ENCODE measurements at places on chromosomes 1 and 21.

DNA sequence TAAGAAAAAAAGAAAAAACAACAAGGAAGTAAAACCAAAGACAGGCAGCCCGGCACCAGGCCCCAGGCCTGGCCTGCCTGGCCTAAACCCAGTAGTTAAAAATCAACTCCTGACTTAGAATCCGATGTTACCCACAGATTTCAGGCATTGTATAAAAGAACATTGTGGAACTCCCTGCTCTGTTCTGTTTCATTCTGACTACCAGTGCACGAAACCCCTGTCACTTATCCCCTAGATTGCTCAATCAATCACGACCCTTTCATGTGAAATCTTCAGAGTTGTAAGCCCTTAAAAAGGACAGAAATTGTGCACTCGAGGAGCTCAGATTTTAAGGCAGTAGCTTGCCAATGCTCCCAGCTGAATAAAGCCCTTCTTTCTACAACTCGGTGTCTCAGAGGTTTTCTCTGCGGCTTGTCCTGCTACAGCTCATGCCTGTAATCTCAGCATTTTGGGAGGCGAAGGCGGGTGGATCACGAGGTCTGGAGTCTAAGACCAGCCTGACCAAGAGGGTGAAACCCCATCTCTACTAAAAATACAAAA, 15.6 kb upstream of the MYOCOS start:
- DNase-seq = no peak

DNA sequence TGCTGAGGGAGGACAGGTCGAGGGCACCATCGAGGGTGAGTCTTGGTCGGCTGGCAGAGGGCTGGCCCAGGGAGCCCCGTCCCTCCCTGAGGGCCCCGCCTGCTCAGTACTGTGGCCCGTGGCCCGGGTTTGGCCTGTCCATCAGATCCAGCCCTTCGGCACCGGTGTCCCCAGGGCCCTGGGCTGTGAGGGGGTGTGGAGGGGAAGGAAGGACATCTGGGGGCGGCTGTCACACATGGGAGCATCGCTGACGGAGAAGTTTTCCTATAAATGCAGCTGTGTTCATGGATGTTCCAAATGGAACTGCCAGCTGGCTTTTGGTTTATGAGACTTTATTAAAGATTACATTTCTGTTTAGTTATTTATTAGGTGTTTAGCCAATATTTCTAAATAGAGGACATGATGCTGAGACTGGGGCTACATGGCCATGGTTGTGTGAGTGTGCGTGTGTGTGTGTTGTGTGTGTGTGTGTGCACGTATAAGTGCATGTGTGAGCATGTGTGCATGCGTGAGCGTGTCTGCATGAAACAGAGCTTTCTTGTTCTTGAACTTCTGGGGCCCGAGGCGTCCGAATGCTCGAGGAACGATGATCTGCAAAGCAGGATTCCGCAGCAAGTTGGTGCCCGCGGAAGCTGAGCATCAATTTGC, 54.3 kb downstream of the SLX9 start:
- no peak for DNase-seq

DNA sequence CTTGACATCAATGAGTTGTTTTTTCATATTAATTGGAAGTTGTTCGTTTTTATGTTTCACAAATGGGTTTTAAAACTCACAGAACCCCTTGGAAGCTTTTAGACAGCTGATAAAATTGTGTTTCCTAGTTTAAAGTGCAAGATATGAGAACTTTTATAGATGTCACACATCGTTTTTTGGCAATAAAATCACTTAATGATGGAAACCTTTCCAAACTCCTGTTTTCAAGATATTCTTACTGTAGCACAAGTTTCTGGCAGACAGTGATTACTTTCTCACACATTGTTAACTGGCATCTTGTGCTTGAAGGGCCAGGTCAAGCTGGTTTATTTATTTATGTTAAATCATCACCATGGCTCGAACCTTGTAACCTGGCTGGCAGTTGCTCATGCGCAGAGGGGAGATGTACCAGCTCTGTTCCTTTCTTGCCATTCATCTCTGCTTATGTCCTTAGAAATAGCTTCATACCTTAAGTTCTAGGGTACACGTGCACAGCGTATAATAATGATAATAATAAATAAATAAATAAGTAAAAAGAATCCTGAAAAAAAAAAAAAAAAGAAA, 10.2 kb upstream of the RCAN1 start:
- no peak for DNase-seq

- DNase-seq = peak; percentile 47
Measured at GRCh38 chr1:9652379-9653209, 1.1 kb downstream of the PIK3CD start.

DNA sequence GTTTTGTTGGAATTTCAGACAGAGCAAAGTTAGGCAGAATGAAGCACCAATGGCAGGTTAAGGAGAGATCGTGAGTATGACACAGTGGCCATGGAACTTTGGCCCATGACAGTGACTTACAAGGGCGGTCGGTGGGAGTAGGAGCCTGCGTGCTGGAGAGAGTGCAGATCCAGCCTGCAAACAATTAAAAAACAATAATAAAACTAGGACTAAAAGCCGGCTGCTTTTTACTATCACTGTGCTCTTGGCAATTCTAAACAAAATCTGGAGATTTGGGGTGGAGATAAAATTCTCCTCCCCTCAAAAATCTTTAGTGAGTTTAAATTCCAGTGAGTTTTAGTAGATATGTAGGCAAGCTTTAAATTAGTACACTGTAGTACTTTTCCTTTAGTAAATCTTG, 96.9 kb downstream of the DHRS3 start:
- DNase-seq = no peak

GRCh38 chr1:162757476-162757875, 33.0 kb upstream of the HSD17B7 start:
- DNase-seq = no peak

GRCh38 chr1:151199873-151200581, 1.7 kb downstream of the PIP5K1A start:
- DNase-seq = peak; percentile 88

DNA sequence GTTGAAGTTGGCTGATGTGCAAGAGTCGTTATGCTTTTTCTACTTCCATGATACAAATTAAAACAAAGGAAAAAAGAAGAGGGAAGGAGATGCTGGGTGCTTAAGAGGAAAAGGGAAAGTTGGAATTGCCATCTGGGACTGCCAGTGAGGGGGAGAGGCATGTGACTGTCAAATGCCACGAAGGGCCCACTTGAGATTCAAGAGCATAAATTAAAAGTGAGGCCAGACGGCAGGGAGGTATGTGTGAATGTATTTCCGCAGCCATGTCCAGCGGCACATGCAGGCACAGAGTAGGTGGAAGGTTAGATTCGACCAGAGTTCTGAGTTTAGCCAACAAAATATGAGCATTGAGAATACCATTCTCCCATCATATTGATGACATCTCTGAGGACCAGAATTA, 32.0 kb downstream of the NFASC start:
- no peak for DNase-seq

GRCh38 chr1:71950579-71950978, 331.8 kb downstream of the NEGR1 start:
- DNase-seq = no peak

GRCh38 chr1:17706445-17706844, 48.7 kb upstream of the ACTL8 start:
- DNase-seq = no peak

- DNase-seq = no peak
Measured at GRCh38 chr1:230120921-230121381, 53.9 kb downstream of the GALNT2 start.

- DNase-seq = no peak
Measured at GRCh38 chr1:114336360-114336759, 174.6 kb downstream of the TRIM33 start.

- no peak for DNase-seq
Measured at GRCh38 chr1:238961790-238962189, 424.6 kb upstream of the CHRM3 start.

DNA sequence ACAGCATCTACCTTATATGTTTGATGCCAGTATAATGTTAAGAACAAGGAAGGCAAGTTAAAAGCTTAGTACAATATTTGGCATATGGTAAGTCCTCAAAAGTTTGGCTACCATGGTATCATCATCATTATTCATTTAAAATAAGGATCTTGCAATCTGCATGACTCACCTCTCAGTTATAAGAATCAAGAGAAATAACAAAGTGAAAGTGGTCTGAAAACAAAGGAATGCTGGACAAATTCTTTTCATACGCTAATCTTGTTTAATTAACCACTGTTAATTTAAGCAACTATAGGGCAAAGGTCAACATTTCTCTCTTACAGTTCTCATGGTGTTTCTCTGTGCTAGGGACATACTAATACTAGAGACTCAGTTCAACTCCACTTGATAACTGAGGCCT, 13.0 kb upstream of the CLDN19 start:
- DNase-seq = peak; percentile 61

DNA sequence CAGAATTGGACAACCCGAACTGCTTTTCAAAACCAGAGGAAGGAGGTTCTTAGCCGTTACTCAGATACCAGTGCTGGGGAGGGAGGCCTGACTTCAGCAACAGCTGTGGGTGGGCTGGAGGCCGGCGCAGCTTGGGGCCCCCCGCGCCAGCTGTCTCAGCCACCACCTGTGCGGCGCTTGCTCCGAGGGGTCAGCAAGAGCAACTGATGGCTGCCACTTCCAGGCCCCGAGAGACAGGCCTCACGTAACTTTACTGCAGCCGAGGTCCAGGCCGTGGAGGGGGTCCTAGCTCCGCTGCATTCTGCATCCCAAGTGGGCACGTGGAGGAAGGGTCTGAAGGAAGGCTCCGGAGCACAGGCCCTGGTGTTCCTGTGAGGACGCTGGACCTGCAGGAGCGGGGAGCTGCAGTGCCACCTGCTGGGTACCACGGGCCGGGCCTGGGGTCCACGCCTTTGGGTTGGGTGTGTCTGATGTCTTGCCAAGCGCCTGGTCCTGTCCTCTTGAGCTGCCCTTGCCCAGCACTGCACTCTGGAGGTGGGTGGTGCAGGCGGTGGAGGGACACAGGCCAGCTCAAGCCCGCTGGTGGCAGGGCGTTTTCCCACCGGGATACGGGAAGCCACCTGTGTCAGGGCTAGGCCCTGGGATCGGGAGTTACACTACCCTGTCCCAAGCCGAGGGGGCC, 9.8 kb downstream of the THAP3 start:
- DNase-seq = peak; percentile 29

GRCh38 chr21:34885125-34885524, 164.0 kb downstream of the RUNX1 start:
- peak; percentile 55 for DNase-seq

- DNase-seq = no peak
Measured at GRCh38 chr1:45973121-45973520, 159.3 kb downstream of the PIK3R3 start.

- DNase-seq = no peak
Measured at GRCh38 chr1:66119148-66119547, 326.5 kb downstream of the PDE4B start.

DNA sequence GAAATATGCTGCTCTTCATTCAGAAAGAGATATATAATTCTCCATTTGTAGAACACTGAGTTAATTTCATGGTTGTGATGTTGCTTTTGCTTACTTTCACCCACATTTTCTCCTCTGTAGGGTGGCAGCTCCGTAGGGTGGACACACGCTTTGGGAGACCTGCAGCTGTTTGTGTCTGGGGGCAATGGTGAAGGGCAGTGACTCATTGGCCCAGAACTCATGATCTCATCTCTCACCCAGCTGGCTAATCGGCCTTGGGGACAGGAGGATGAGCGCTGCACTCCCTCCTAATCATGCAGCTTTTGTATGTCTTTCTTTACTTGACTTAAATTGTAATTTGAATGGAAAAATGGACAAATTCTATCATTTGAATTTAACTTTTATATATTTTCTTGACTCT, 9.6 kb downstream of the DISC1 start:
- peak; percentile 67 for DNase-seq

DNA sequence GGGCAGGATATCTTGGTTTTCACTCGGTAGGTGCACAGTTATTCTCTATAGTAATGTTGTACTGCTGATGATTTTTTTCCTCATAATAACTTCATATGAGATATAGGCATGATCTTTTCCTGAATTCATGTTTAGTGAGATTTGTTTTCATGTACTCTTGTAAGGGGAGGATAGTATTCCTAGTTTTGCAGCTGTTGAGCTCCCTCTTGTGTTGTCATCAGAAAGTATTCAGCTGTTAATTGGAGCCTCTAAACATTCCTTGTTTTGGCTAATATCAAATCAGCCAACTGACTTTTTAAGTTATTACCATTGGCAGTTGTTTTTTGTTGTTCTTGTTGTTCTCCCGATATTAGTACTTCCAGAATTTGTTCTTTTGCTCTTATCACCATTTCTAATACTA, 24.4 kb downstream of the OR10R2 start:
- DNase-seq = no peak

DNA sequence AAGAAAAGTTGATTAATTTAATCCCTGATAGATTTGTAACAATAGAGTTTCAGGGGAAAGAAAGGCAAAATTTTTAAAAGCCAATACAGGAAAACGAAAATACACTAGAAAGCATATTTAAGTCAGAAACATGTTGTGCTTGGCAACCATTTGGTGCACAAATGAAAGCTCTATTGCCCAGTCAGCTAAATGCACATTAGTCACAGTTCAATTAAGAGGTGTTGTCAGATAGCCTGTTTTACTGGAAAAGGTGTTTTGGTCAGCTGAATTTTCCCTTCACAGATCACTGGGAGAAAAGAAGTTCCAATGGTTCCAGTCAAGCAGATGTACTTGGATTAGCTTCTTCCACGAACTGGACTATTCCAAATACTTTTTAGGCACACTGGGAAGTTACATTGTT, 25.4 kb downstream of the RGS4 start:
- DNase-seq = no peak

DNA sequence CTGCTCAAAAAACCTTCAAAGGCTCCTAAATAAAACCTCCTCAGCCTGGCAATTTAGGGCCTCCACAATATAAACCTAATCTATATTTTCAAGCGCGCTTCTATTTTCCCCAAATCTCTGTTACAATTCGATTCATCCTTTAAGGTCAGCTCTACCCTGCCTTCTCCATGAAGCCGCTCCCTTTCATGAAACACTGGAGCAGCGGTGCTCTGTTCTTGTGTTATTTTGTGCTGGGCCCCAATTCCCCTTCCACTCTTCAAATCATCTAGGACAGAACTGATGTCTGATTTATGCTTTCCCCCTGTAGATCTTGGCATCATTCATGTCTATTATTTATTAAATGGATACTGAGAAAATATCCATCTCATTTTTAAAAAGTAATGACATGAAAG, 6.9 kb downstream of the ERRFI1 start:
- peak; percentile 9 for DNase-seq

DNA sequence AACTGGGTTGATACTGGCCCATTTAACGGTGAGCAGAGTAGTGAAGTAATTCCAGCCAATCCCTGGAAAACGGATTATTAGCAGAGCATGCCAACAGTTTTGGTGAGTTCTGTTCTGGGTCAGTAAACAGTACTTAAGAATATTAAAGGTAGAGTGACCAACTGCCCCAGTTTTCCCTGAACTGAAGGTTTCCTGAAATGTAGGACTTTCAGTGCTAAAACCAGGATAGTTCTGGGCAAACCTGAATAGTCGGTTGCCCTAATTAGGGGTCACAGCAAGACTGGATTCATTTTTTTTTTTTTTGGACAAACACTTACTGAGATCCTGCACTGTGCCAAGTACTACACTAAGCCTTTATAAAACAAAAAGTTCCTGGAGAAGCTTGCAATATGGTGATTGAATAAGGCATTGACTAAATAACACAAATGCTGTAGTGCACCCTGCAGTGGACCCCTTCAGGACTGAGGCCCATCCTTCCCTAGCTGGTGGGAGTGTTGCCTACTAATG, 75.9 kb downstream of the KCNK1 start:
- DNase-seq = no peak

GRCh38 chr1:57164584-57164983, 198.8 kb upstream of the C8B start:
- no peak for DNase-seq

Data from adipocyte (in vitro differentiated cells).